ENCODE measurements at places on chromosomes 5 and 9. TPM values are rescaled to one million over a fixed set of nuclear protein-coding genes. Genes with fewer than 3 reads are reported as not detected.

The PKD2L2 gene
- total RNA-seq: 0.30 TPM

The EIF4E1B gene
- not detected for total RNA-seq

The DRD1 gene
- total RNA-seq: not detected

The TLX3 gene
- not detected for total RNA-seq

The COL15A1 gene
- 0.30 TPM for total RNA-seq

The SIT1 gene
- total RNA-seq: 214 TPM

The KCNN2 gene
- total RNA-seq: not detected

The OLFM1 gene
- total RNA-seq: not detected

The FAM151B gene
- 0.28 TPM for total RNA-seq

The IFNA13 gene
- total RNA-seq: not detected

The ROR2 gene
- 2.1 TPM for total RNA-seq

The C8G gene
- total RNA-seq: 1.5 TPM

DNA sequence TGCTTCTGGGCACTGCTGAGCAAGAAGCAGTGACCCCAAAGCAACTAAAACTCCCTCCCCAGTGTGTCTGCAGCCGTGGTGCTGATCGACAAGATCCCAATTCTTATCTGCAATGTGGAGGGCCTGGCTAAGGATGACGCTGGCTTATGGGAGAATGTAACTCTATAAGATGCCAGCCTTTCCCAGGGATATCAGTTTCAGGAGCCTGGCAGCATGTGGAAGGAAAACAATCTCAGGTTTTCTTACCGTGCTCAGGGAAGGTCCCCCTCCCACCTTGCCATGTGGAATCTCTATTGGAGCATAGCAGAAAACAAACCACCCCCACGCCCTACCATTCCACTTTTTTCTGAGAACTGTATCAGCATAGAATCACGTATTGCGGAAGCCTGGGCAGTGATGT, 87.7 kb upstream of the PTPN3 start:
- no peak for DNase-seq

DNA sequence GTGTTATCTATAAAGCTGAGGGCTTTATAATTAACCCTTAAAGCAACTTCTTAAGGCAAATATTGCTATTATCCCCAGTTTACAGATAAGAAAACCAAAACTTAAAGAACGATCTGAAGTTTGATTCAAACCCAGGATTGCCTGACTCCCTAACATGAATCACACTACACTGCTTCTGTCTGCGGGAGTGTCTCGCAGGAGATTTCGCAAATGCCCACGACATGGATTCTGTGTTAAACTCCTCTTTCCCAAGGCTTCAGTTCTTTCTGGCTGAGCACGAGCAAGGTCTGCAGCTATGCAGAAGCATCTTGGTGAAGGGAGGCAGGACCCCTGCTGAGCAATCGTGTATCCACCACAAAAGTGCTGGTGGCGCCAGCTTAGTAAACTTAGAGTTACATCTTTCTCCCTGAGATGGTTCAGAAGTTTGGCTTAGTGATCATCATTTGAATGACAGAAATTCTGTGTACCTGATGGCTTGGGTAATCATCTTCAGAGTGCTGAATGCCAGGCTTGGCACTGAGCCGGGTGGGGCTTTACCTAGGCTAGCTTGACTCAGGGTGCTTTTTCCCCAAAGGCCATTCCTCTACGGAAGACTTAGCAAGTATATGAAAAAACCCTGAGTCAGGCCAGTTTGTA, 81.4 kb upstream of the PIK3R1 start:
- DNase-seq: no peak

DNA sequence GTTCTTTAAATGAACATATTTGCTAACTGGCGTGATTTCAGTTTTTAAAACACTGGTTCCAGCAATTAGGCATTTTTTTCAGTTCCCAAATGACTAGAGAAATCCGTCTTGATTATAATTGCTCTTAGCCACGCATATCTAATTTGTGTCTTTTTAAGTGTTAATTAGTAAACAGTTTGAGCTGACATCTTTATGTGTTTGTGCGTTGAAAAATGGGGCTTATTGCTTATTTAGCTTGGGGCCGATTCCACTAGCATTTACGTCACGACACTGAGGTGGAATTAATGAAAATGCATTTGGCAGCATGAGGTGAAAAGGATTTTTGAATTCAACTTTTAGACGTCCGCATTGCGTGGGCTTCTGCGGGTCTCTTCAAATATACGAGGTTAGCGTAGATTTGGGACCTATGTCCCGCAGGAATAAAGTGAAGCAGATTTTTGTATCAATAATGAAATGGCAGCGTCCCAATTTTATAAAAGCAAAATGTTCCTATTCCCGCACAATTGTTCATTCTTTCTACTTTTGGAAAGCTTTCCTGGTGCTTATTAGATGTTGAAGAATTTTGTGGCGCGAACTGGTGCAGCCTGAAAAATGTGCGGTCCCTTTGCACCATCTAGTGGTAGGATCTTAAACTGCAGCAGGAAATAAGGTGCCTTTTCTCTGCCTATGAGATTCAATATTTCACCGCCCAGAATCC, 122.7 kb upstream of the LMX1B start:
- peak; percentile 60 for DNase-seq

DNA sequence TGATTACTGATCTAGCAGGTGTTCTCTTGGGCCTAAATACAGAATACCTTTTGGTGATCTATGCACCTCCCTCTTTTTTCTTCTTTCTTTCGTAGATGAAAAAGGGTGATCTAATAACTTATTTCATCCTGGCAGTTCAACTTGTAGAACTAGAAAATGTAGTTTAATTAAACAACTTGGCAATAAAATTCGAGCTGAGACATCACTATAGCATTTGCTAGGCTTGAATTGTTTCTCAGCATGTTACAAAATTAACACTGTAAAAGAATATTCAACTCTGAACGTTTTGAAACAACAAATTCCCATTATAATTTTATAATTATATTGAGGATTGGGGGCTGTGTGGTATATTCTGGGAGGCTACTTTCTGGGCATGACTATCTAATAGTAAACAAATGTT, 19.5 kb downstream of the SMIM15 start:
- no peak for DNase-seq

DNA sequence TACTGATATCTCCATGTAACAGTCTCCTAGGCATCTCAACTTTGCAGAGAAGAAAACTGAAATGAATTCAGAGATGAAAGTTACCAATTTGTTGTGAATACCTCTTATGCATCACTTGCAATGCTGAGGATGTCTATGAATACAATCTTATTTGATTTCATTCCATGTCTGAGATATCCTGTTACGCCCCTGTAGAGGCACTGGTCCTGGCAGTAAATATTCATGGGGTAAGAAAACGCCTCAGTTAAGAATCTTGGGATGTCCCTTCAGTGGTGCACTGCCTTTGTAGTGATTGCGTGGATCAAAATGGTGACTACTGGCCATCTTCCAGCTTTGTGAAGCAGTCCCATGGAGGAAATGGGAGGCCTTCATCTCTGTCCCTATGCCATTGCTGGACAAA, 229.1 kb upstream of the C9orf72 start:
- DNase-seq: no peak

DNA sequence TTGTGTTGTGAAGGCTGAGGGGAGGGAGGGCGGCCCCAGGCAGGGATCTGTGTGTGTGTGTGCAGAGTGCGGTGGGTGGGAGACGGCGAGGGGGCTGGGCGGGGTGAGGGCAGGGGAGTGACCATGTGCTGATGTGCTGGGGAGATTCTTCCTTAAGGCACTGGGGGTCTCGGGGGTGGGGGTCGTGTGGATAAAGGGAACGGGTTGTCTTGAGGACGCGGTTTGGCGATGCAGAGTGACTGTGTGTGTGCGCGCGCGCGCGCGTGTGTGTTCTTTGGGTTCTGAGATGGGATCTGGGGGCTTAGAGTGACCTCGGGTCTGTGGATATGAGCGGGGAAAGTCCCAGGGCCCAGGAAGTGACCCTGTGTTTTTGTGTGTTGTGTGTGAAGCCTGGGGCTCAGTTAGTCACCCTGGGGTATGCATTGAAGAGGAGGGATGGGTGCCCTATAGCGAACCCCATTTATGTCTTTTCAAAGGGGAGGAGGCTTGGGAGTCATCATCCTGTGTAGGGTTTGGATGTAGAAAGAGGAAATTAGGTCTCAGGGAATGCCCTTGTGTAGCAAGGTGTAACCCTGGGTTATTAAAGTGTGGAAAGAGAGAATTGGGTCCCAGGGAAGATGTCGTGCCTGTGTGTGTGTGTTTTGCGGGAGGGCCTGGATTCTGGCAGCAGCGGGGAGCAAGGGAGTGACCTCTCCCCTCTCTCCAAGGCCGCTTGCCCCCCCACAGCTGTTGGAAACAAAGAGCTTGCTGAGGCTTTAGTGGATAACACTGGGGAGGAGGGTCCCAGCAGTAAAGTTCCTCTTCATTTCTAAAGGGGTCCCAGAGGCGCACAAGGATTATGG, 1.4 kb downstream of the TMEFF1 start:
- no peak for DNase-seq

DNA sequence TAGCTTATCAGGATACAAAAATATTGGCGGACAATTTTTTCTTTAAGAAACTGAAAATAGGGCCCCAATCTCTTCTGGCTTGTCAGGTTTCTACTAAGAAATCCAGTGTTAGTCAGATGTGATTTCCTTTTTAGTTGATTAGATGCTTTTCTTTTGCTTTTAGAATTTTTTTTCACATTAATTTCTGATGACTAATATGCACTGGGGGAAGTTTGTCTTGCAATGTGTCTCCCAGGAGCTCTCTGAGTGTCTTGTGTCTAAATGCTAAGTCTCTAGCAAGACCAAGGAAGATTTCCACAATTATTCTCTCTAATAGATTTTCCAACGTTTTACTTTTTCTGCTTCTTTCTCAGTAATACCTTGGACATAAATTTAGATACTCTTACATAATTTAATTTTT, 559.8 kb upstream of the TYRP1 start:
- DNase-seq: no peak

- DNase-seq: peak; percentile 11
Measured at GRCh38 chr5:1516615-1517601, 6.9 kb downstream of the LPCAT1 start.

- DNase-seq: no peak
Measured at GRCh38 chr9:114731701-114732100, 49.7 kb upstream of the TEX48 start.

DNA sequence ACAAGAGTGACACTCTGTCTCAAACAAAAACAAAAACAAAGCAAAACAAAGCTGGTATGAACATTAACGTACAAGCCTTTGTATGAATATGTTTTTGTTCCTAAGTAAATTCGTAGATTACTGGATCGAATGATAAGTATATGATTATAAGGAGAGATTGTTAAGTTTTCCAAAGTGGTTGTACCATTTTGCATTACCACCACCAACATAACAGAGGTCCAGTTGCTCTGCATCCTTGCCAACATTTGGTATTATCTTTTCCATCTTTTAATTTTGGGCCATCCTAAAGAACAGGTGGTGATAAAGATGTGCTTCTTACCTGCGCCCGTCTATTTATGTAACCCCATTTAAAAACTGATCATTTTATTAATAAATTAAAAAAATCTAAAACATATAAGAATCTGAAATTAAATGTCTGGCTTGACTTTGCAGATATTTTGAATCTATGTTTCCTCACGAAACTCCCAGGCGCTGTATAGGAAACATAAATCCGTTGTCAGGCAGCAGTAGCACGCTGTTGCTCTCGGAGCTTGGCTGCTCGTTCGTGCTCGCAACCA, 593 bp upstream of the NAA35 start:
- DNase-seq: no peak

DNA sequence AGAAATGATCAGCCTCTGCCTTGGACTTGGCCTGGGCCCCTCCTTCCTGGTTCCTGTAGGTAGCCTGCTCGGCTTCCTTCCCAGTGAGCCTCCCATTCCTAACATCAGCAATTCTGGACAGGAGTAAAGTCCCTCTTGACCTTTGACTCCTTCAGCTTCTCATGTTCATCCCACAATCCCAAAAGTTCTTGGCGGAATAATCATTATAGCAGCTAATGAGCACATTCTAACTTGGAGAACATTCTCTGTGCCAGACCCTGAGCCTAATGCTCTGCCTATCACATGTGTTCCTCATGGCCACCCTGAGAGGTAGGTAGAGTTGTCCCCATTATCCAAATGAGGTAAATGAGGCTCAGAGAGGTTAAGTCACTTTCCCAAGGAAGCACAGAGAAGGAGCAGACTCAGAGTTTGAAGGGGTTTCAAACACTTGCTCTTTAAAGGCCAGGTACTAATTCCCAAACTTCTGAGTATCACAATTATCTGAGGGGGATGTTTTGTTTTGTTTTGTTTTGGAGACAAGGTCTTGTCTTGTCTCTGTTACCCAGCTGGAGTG, 21.2 kb downstream of the SWI5 start:
- no peak for DNase-seq

DNA sequence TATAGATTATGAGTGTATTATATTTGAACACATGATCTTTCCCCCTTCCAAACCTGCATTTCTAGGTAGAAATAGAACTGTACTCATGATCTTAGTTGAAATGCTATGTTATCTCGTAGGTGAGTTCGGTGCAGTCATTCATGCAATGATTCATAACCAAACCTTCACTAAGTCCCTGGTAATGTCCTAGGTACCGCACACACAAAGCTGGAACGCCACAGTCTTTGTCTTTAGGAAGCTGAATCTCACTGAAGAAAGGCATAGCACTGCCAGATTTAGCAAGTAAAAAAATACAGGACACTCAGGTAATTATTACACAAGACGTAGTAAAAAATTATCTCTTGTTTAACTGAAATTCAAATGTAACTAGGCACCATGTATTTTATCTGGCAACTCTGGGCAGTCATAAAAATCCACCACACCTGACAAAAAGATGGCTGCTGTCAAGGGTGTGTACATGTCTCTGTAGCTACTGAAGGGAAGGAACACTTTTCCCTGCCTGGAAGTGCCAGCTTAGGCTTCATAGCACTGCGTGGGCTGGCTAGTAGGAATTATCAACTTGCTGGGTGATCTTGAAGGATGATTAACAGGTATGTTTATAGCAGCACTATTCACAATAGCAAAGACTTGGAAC, 28.0 kb upstream of the TXN start:
- DNase-seq: no peak

- DNase-seq: no peak
Measured at GRCh38 chr5:43075319-43076293, 35.5 kb upstream of the ANXA2R start.

- no peak for DNase-seq
Measured at GRCh38 chr5:134249469-134250379, 23.9 kb upstream of the PPP2CA start.

DNA sequence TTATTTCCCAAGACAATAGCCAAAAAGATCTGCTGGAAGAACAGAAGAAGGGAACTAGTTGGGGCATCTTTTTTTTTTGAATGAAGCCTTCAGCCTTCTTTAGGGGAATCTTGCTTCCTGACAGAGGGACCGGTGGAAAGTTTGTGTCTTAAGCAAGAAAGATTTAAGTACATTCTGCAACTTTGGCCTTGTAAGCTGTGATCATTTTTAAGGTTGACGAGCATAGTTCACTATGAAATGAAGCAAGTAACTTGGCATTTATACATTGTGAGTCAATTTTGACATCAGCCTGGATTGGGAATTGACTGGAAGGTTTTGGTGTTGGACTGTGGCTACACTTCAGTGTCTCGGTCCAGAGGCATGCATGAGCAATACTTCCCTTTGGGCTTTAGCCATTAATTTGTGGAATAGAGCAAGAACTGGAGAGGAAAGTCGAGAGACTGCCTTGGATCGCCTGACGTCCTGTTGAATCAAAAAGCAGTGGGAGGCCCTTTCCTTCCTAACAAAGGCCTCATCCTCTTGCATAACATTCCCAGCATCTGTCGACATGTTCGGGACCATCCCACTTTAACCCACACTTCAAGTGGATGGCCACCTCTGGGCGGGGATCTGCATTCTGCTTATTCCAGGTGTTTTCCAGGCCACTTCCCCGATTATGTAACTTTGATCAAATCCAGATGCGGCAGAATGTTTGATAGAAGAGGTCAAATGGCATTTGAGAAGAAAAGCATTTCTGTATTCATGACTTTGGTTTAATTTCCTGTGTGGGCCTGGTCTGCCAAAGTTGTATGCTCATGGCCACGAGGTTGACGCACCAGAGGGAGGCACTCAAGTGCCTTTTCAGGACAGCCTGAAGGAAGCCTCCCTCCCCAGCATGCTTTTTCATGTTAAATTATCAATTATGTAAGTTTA, 12.5 kb downstream of the ABL1 start:
- DNase-seq: no peak

Measured in activated CD4-positive, alpha-beta memory T cell treated with anti-CD3 and anti-CD28 coated beads, Interleukin-2, amount 10 ng/mL, durations not matched to agents 7 days and 5 days (primary cell).